ENCODE measurements at places on chromosomes 1 and 21. TPM values are rescaled to one million over a fixed set of nuclear protein-coding genes. Genes with fewer than 3 reads are reported as not detected.

Gene UBL4B
- not detected for total RNA-seq

Gene SYT6
- not detected for total RNA-seq

Gene TMEM82
- total RNA-seq = not detected

Gene CLCNKB
- total RNA-seq = 0.07 TPM

Gene RAP1GAP
- total RNA-seq = 0.23 TPM

Gene DNALI1
- total RNA-seq = 3.9 TPM

Gene IL12RB2
- total RNA-seq = not detected

Gene BNIPL
- total RNA-seq = 0.26 TPM

Gene CD1E
- not detected for total RNA-seq

Gene SUSD4
- 0.17 TPM for total RNA-seq

Gene PYHIN1
- not detected for total RNA-seq

Gene IFNLR1
- total RNA-seq = not detected

Gene LSS
- total RNA-seq = 143 TPM
